ENCODE measurements at places on chromosomes 13 and 19.

GRCh38 chr13:57813651-57814050 is 182.1 kb downstream of the PCDH17 start:
- DNase-seq, result no peak

DNA sequence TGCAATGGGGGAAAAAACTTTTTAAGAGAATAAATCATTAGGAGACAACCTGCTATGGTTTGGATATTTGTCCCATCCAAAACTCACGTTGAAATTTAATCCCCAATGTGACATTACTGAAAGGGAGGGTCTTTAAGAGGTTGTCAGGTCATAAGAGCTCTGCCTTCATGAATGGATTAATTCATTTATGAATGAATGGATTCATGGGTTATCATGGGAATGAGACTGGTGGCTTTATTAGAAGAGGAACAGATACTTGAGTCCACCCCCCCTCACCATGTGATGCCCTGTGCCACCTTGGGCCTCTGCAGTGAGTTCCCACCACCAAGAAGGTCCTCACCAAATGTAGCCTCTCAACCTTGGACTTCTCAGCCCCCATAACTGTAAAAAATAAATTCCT is 37.0 kb upstream of the DCT start:
- DNase-seq, result no peak

DNA sequence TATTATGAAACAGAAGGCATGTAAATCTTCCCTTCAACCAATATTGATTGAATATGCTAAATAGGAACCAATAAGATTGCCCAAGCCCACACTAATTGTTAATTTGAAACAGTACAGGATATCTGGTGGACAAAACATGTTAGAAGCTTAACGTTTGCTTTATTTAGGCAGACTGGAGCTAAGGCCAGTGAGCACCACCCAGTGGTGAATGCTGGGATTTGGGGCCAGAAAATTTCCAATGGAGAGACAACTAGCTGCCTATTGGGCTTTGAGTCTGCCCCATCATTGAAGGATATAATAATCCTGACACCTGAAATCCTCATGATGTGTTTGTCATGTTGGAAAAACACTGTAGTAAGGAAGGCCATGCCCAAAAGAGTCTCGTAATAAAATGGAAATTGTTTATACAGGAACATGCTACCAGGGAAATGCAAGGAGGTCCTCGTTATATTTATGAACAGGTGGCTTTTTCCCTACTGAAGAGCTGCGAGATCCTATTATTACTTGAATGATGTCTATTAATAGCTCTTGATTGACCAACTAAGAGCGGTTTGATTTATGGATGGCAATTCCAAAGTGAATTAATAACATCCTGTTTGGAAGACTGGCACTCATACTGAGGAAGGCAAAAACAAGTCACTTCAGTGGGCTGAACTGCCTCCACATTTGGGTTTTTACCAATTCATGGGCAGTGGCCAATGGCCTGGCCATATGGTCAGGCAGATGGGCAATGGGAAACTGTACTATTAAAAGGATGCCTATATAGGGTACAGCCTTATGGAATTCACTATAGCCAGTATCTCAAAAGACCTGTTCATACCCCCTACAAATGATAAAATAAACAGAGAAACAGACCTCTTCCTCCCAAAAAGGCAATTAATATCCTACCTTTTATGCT is 8.7 kb downstream of the SIGLECL1 start:
- DNase-seq, result peak; percentile 39

DNA sequence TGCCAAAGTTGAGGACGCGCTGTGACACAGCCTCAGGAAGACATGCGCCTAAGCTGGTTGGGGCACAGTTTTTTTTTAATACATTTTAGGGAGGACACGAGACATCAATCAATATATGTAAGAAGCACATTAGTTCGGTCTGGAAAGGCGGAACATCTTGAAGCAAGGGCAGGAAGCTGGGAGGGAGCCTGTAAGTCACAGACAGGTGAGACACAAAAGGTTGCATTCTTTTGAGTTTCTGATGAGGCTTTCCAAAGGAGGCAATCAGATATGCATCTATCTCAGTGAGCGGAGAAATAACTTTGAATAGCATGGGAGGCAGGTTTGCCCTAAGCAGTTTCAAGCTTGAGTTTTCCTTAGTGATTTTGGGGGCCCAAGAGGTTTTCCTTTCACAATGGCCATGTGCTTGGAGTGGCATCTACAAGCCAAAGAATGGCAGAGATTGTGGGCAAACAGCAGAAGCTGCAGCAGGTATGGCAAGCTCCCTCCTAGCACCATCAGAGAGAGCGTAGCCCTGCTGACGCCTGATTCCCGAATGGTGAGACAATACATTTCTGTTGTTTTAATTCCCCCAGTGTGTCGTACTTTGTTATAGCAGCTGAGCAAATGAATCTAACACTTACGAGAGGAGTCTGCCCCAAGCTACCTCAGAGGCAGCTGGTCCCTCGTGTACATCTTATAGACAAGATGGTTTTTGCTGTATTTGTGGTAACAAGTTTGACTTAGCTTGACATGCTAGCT is 99.5 kb upstream of the TMTC4 start:
- DNase-seq, result no peak

GRCh38 chr13:38409771-38410170 is 60.1 kb downstream of the UFM1 start:
- no peak for DNase-seq

DNA sequence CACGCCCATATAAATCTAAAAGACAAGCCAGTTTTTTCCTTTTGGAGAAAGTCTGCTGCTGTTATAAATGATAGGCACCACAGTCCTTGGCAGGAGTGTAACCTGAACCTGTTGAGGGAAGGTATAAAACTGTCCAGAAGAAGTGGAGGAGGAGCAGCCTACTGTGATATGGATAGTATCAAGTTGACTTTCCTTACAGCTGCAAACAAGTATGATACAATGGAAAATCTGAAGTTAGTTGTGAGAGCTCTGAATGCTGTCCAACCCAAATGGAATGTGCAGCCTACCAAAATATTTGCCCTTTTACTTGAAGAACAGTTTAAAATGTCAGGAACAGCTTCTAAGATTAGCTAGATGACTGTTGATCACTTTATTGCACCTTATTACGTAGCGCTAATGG is 399.6 kb downstream of the FGF14 start:
- DNase-seq, result no peak

DNA sequence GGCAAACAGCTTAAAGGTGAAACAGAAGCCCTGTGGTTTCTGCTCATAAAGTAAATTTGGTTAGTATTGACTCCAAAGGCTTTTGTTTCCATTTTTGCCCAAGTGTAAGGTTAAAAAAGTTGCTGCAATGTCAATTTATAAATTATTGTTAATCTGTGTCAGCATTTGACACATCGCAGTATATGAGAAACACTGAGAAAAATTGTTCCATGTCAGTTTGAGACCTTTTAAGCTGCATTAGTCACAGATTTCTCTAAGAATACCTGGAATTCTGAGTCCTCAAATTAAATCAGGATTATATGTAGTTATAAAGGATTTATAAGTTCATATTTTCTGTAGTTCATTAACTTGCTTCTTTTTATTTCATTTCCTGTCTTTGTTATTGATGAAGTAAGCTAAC is 78.8 kb downstream of the FGF14 start:
- no peak for DNase-seq

DNA sequence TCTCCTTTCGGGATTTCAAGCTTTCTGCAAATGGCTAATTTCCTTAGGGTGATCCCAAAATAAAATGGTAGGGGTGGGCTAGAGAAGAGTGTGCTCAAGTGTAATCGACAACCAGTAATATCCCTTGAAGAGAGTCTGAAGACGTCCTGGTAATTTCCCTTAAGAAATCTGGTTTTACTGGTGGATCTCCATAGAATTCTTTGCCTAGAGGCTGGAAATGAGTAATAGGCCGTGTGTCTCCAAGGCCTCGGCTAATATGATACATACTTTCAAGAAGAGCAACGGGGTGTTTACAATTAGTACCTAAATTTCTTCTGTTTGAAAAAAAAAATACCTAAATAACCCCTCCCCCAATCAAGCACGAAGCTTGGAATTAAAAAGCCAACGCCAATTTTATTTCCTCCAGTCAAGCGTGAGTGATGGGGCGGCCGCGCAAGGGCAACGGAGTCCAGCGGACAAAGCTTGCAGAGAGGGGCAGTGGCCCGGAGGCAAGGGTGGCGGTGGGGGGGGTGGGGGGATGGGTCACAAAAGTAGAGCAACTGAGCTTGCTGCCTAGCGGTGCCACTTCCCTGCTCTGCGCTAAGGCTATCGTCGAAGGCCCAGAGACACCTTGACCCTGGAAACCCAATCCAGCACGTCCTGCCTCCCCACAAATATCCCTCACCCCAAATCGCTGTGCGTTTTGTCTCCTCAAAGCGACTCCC is 7.8 kb downstream of the SOX21 start:
- DNase-seq, result no peak

- DNase-seq, result no peak
Measured at GRCh38 chr19:1770866-1771576, 17.7 kb downstream of the ONECUT3 start.

DNA sequence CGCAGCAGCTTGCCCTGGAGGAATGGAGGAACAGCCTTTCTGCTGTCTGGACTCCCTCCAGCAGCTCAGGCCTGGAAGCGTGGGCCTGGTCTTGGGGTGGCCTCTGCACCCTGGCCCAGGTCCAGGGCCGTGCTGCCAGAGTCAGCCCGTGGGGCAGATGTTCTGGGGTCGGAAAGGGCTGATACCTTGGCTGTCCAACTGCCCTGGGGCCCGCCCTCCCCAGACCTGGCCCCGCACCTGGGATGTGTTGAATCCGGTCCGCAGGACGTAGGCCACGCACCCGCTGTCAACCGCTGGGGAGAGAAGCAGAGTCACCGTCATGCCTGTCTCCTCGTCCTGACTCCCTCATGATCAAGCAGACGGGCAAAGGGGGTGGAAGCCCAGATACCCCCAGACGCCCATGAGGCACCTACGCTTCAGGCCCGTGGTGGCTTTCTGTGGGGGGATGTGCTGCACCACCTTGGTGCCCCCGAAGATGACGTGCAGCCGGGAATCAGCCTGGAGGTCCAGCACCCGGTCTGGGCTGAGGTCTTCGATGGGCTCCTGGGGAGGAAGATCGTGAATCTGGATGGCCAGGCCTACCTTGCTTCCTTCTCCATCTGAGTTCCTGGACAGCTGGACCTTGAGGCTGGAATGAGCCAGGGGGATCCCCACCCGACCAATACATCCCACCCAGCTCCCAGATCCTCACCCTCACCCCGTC is 7.7 kb downstream of the ATP13A1 start:
- DNase-seq, result no peak

GRCh38 chr19:31617010-31617585 is 267.9 kb upstream of the TSHZ3 start:
- DNase-seq, result no peak

DNA sequence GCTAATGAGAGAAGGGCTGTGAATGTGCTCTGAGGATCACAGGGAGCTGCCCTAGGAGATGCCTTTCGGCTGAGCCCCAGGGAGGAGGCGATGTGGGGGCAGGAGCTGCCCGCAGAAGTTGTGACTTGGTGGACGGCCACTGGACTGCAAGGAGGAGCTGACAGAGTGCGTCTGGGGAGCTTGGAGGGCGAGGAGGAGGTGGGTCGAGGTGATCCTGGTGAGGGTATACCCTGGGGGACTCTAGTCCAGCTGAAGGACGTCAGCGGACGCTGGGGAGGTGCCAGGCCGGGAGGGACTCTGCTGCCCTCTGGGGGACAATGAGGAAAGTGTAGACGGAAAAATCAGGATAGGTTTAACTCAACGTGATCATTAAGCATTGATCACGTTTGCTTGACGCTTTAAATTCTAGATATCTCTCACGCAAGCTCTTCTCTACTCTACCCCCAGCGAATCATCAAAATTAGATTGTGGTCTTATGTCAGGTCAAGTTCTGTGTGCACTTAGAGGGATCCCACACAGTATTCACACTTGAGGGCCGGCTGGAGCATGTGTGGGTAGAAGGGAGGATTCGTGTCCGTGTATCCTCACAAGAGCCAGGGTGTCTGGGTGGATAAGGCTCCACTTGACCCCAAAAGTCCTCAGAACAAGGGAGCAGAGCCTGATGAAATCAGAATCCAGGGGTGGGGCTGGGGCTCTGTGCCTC is 3.3 kb upstream of the CEACAM7 start:
- peak; percentile 19 for DNase-seq

GRCh38 chr19:14840206-14840605 is 5.2 kb upstream of the OR7A5 start:
- DNase-seq, result no peak

DNA sequence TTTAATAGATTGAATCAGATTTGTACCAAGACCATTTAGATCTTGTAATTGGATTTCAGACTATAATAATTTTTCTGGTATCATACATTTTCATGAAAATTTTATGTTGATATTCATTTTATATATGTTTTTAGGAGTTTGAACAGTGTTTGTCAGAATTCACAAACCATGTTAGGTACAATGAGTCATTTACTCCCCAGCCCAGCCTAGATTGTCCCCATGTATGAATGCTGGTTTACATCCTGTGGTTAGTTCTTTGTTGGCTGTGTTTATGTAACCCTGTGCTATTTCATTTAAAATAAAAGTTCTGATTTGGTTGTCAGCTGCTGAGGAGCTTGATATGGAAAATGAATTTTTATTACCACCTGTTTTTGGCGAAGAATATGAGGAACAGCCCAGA is 96.7 kb downstream of the GJA3 start:
- no peak for DNase-seq

GRCh38 chr19:7992575-7992974 is 12.9 kb downstream of the ELAVL1 start:
- DNase-seq, result no peak

- no peak for DNase-seq
Measured at GRCh38 chr13:31670831-31671617, 68.3 kb upstream of the RXFP2 start.

DNA sequence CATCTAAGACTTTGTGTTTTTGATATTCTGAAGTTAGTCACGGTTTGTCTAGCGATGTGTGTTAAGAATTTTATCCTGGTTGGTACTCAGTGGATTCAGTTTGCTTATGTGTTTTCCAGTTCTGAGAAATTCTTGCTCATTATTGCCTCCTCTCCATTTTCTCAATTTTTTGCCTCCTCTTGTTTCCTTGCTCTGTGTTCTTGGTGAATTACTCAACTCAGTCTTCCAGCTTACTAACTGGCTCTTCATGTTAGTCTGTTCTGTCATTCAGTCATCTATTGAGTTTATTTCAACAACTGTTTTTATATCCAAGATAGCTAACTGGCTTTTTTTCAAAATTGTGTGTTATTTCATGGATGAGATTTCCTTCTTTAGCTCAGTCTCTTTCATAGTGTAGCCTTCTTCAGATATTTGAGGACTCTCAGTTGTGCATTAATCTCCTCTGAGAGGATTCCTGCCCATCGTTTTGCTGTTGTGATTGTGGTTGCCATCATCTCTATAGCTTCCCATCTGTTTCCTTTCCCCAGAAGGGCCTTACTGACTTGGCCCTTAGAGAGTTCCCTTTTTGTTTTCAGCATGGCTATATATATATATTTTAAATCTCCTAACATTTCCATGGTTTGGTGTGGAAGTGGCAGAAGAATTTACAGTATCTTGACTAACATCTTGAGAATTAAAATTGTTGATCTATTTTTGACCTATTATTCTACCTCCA is 6.2 kb downstream of the SETDB2 start:
- DNase-seq, result no peak

DNA sequence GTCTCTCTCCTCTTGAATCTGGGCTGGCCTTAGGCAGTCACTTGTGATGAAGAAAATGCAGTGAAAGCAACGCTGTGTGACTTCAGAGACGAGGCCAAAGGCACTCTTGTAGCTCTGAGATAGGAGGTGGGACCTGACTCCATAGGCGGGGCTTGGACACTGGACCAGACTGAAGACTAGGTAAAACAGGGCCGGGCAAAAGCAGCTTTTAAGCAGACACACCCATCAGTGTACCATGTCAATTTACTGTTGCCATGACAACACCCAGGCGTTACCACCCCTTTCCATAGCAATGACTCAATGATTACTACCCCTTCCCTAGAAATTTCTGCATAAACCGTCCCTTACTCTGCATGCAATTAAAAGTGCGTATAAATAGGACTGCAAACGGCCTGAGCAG is 6.6 kb upstream of the EID2 start:
- DNase-seq, result no peak
